NCI-H526 (cell line): ENCODE measurements at places on chromosomes 5 and 9.

DNA sequence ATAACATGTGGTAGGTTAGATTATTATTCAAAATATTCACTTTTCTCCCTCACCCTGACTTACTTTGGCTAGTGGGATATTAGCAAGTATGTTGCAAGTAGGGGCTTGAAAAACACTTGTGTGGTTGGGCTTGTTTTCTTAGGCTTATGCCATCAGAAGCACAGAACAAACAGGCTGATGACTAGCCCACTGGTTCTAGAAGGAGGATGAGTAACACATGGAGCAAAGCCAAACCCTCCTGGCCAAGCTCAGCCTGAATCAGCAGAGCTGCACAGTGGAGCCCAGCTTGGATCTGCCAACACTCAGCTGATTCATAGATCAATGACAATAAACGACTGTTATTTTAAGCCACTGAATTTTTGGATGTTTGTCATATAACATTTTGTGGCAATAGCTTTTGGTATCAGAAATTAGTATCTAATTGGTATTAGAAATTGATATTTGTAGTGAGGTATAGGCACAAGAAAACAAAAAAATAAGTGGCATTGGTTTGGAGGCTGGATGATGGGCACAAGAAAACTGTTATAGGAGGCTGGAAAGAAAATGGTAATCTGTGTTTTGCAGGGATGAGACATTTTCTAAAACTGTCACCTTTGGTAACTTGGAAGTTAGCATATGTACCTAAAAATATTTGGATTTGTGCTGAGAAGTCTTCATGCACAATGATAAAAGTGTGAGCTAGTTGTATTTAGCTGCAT is 46.1 kb upstream of the ZBED3 start:
- no peak for DNase-seq

DNA sequence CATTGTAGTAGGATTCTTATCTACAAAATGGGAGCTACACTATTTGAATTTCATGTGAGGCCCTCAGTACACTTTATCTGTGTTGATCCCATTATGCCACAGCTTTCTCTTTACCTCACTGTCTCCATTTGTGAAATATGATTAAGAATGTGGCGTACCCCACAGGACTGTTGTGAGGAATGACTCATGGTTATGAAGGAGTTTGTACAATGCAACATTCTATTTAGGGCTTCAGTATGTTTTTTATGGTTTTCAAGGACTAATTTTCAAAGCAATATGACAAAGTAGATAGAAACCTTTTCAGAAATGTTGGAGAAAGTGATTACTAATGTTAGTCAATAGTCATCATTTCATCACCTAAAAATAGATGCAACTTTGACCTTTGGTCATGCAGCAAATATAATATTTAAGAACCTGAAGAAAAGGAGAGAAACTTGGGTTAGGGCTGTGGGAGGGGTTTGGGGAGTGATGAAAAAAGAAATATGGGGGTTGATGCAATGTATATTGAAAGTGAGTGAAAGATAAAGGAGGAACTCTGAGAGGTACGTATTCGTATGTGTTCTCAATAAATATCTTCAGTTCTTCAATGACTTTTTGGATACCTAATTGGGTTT is 53.7 kb upstream of the PIP5K1B start:
- no peak for DNase-seq

- DNase-seq = no peak
These were observed 320.2 kb downstream of the FAM170A start for GRCh38 chr5:119949426-119949999.

GRCh38 chr5:82785882-82786509 is 291.2 kb downstream of the TMEM167A start:
- peak; percentile 57 for DNase-seq

GRCh38 chr5:100901821-100902341 is 1.2 kb downstream of the ST8SIA4 start:
- no peak for DNase-seq

- DNase-seq = no peak
These were observed 546.0 kb upstream of the RORB start for GRCh38 chr9:73951147-73951546.

DNA sequence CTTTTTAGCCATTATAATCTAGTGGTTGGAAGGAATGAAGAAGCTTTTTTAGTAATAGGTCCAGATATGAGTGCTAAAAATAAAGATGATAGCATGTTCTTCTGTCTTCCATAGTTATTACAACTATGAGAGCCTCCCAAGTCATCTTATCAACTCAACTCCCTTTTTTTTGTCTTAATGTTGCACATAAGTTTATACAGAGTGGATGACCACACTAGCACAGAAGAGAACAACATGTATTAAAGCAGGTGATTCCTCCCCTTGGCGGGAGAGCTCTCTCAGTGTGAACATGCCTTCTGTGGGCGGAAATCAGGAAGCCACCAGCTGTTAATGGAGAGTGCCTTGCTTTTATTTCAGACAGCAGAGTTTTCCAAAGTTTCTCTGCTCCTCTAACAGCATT is 40.1 kb upstream of the STX17 start:
- DNase-seq = no peak

DNA sequence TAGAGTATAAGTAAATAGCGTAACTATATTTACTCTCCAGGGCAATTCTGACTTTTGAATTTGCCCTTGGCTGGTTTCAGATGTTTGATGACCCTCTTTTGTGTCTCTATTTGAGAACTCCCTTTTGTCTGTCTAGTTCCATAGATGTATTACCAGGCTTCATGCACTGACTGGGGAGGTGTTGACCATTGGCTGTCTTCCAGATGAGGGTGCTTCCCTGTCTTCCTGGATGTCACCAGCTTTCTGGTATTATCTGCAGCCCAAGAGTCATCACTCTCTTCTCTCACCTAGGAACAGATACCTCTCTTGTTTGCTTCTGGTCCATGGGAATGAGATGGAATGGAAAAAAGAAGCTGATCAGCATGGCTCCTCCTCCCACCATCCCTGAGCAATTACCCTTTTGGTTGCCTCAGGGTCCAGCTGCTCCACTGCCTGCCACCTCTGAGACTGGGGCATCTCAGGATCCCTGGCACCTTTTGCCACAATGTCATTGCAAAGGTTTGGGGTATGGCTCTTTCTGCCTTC is 58.7 kb upstream of the TMED7 start:
- no peak for DNase-seq

DNA sequence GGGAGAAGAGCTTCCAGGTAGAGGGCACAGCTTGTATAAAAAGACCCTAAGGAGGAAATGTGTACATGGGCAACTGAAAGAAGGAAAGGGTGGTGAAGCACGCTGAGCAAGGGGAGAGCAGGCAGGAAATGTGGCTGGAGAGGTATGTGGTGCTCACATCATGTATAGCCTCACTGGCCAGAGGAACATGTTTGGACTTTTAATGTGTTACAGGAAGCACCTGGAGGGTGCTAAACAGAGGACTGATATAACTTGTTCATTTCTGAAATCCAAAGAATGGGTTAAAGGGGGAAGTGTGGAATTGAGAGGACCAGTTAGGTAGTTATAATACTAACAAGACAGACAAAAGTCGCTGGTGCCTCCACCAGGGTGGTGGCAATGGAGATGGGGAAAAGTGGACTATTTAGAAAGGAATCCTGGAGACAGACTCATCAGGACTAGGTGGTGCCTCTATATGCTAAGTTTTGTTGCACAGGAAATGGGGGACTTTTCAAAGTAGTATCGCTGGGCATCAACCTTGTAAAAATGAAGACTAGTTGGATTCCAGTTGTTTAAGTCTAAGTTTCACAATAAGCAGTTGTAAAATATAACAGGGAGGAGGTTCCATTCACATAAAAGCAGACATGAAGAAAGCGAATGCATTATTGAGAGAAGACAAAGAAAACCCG is 63.1 kb upstream of the CD180 start:
- no peak for DNase-seq

DNA sequence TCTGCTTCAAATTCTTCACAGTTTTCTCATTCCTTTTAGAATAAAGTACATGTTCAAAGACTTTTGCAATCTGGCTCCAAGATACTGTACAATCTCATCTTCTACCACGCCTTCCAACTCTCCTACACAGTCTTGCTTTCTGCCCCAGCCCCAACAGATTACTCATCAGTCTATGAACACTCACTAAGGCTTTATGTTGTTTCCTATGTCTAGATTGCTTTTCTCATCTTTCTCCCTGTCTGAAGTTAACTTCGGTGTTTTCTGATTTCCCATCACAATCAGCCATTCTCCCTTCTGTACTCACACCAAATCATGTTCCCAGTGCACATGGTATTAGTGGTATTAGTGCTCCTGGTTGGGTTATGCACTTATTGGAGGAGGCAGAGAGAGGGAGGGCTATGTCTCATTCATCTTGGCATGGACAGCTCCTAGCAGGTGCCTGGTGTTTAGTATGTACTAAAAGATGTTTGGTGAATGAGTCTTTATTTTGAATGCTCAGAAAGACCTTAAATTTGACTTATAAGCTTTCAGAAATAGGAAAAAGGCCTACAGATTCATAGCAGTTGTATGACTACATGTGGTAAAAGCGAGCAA is 44.0 kb upstream of the ZNF608 start:
- no peak for DNase-seq

DNA sequence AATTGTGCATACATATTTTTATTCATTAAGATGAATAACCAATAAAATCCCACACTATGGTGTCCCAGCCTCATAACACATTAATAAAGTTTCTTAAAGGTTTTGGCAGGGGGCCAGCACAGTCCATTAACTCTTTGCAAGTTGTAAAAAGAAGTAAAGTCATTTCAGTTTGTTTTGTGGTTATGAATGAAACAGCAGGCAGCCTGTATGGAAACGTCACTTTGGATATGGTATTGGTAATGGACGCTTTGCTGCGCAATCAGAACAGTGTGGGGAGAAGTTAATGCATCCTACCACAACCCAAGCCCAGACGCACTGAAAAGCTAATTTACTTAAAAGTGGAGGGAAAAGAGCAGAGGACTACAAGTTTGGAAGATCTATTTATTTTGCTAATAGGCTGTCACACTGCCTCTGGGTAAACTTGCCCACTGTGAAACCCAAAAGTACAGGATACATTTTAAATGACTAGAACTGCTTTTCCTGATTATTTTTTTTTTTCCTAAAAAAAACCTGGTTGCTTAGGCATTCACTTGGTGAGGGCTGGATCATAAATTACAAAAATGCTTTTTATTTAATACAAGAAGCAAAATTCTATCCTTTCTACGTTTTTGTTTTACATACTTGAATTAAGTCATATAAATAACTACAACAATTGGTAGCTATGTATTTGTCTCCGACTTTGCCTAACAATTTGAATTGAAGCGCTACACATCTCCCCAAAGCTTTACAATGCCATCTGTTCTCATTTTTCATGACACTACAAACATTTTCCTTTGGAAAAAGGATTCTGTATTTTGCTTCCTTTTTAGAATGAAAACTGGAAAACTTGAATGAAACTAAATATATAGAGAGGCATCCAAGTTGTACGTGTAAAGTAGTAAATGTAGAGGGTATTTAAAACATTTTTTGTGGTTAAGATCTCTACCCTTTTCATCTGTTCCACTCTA is 104.3 kb downstream of the NFIB start:
- no peak for DNase-seq

DNA sequence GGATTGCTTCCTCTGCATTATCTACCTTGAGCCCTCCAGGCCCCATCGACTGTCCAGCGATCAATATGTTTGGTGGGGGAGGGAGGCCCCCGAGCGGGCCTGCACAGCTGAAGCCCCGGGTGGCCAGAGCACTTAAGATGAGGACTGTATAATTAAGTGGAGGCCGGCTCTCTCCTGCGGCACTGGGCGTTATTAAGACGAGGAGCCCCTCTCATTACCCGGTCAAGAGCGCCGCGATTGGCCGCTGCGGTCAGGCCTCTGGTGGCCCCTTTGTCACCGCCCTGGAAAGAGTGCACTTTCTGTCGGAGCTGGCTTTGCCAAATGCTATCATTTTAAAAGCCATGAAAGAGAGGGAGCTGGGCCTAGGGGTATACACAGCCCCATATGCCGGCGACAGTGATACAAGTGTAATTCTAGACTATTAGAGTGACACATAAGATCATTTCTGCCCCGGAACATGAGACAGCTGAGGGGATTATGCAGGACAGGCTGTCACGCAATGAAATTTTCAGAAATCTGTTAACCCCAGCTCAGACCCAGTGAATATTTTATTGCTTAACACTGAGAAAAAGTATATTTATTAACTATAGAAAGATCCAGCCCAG is 106.3 kb upstream of the IRX1 start:
- no peak for DNase-seq

GRCh38 chr5:143537056-143537455 is 133.6 kb upstream of the NR3C1 start:
- DNase-seq = no peak

DNA sequence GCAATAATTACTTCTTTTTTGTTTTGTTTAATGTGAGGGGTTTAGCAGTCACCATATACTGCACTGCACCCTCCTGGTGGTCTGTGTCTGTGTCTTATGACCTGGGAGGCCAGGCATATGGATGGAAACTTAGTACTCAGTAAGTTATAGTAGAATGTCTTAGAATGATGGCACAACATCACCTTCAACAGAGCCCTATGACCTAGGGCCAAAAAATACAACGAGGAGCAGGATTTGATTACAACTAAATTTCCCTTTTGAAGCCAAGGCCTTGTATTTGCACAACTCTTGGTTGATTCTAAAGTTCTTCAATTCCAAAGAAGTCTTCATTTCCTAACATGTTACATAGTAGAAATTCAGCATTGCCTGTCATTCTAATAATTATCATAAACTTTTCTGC is 422.1 kb upstream of the PIK3R1 start:
- DNase-seq = no peak

- no peak for DNase-seq
These were observed 1.4 kb downstream of the ETF1 start for GRCh38 chr5:138541511-138542179.

DNA sequence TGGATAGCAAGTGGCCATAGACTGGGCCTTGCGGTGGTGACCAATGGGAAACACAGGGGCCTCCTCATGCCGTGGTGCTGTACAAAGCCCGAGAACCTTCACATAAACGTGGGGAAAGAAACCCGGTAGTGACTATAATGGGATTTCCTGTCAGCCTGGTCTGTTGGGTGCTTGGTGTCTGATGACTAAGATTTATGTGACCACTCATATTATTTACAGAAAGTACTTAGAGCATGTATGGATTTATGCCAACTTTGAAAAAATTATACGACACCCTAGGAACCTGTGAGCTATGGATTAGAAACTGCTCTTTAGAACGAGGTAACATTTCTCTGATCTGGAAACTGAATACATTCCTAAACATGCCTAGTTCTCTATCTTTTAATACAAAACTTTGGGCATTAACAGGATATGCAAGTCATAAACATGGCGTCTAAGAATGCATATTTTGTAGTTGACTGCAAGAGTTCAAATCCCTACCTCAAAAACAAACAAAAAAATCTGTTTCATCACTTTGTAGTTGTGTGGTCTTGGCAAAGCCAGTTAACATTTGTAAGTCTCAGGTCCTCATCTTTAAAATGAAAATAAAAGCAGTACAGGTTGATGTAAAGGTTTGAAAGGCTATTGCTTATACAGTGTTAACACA is 85.4 kb downstream of the TMEM167A start:
- no peak for DNase-seq
